PC-3 (cell line): ENCODE measurements at places on chromosomes 4 and X. TPM values are rescaled to one million over a fixed set of nuclear protein-coding genes. Genes with fewer than 3 reads are reported as not detected.
A peak's percentile ranks its signal among the peaks of the same experiment; 100 is the strongest.

GRCh38 chr4:35993606-35994005, 250.7 kb downstream of the ARAP2 start:
- H3K36me3 ChIP-seq, result no peaks in the 10 kb centered on the region
- no peaks in the 10 kb centered on the region for H3K27me3 ChIP-seq
- no peak overlapping the region for H3K27ac ChIP-seq
- no peaks in the 10 kb centered on the region for H3K4me1 ChIP-seq
- no peak for DNase-seq
- H3K4me3 ChIP-seq, result no peak overlapping the region

- H3K4me1 ChIP-seq, result peaks cover 5% of the 10 kb centered on the region; the same call in 1 of the 2 replicates
- no peak for DNase-seq
- H3K4me3 ChIP-seq, result no peak overlapping the region
- H3K36me3 ChIP-seq, result no peaks in the 10 kb centered on the region
Measured at GRCh38 chrX:72127332-72127731, 4.4 kb downstream of the RTL5 start.

Gene UCHL1
- total RNA-seq, result 0.63 and 1.8 TPM in 2 replicates

GRCh38 chr4:83369831-83370639, 35.4 kb upstream of the HPSE start:
- H3K27me3 ChIP-seq, result no peaks in the 10 kb centered on the region
- DNase-seq, result no peak
- H3K27ac ChIP-seq, result no peak overlapping the region
- H3K36me3 ChIP-seq, result no peaks in the 10 kb centered on the region

DNA sequence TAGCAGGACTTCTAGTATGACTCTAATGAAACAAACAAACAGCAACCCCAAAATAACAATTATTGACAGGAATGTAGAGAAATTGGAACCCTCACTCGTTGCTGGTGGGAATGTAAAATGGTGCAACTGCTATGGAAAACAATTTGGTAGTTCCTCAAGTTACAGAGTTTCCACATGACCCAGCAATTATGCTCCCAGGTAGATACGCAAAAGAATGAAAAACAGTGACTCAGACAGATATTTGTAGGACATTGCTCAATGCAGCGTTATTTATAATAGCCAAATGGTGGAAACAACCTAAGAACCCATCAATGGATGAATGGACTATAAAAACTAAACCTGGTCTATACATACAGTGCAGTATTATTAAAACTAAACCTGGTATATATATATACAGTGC, 646.1 kb upstream of the FRG1 start:
- H3K36me3 ChIP-seq, result no peaks in the 10 kb centered on the region
- peak; percentile 2 for DNase-seq
- no peak overlapping the region for H3K4me3 ChIP-seq
- H3K27ac ChIP-seq, result no peak overlapping the region
- no peaks in the 10 kb centered on the region for H3K27me3 ChIP-seq
- no peaks in the 10 kb centered on the region for H3K4me1 ChIP-seq

DNA sequence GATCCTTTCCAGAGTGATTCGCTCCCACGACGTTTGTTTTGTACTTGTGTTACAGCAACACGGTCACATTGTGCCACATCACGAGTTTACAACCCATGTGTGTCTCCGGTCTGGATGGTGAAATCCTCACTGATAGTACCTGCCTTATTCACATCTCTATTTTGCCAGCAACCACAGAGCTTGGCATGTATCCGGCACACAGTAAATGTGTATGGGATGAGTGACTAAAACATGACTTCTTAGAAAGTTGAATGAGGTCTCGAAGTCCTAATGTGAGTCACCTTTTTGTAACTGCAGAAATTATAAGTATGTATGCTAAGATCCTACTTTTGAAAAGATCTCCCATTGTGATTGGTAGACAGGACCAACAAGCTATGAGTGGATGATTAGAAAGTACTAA, 7.5 kb downstream of the STOX2 start:
- H3K4me1 ChIP-seq, result peaks cover 8% of the 10 kb centered on the region
- peaks cover 13% of the 10 kb centered on the region; the same call in 1 of the 2 replicates for H3K27me3 ChIP-seq
- DNase-seq, result peak; percentile 83
- H3K4me3 ChIP-seq, result no peak overlapping the region
- no peaks in the 10 kb centered on the region for H3K36me3 ChIP-seq
